ENCODE measurements at places on chromosomes 1 and 21. TPM values are rescaled to one million over a fixed set of nuclear protein-coding genes. Genes with fewer than 3 reads are reported as not detected.

PLA2G2F gene
- not detected for total RNA-seq

GRCh38 chr1:223670458-223671159 is 5.1 kb upstream of the CAPN8 start:
- no peak for DNase-seq

CCDC17 gene
- total RNA-seq: 0.53 TPM

DNA sequence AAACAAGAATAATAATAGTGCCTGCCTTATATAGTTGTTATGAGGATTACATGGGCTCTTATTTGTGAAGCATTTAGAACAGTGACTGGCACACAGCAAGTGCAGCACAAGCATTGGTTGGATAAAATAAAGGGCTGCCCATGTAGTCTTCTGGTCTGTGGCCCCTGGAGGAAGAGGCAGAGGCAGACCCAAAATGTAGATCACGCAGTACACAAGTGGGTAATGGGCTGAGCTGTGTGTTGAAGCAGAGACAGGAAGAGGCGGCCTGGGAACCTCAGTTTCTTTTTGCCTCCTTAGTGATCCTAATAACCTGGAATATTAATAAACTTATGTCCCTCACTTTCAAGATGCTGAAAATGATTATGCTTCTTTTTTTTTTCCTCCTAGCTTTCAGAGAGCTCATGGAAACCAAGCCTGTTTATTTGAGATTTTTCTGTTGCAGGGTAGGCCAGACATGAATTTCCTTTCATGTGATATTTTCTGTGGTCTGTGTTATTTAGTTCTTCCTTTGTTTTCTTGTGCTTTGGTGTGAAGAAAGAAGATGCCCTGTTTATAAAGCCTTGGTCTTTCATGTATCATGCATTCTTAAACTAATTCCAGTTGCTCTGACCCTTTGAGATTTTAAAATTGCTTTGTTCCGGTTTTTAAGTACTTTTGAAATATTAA is 42.5 kb downstream of the LRRC8D start:
- no peak for DNase-seq

GRCh38 chr1:195202241-195202640 is 1406.0 kb downstream of the KCNT2 start:
- no peak for DNase-seq

DNA sequence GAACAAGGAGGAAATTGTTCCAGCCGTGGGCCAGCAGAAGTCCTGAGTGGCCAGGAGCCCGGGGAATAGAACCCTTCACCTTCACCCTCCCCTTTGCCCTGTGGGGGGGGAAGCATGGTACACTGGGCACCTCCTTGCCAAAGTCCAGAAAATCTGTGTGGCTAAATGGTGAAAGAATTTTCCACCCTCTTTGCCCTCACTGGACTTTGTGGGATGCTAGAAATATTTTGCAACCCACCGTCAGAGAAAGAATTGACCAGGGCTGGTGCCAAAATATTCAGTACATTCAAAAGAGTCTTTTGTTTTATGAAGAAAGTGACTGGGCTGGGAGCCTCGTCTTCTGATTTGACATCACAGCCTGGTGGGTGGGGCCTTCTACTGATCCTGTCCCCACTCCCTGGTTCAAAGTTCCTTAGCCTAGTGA is 14.6 kb downstream of the NFASC start:
- DNase-seq: no peak

- DNase-seq: no peak
Measured at GRCh38 chr1:169048043-169048442, 58.4 kb upstream of the ATP1B1 start.

DNA sequence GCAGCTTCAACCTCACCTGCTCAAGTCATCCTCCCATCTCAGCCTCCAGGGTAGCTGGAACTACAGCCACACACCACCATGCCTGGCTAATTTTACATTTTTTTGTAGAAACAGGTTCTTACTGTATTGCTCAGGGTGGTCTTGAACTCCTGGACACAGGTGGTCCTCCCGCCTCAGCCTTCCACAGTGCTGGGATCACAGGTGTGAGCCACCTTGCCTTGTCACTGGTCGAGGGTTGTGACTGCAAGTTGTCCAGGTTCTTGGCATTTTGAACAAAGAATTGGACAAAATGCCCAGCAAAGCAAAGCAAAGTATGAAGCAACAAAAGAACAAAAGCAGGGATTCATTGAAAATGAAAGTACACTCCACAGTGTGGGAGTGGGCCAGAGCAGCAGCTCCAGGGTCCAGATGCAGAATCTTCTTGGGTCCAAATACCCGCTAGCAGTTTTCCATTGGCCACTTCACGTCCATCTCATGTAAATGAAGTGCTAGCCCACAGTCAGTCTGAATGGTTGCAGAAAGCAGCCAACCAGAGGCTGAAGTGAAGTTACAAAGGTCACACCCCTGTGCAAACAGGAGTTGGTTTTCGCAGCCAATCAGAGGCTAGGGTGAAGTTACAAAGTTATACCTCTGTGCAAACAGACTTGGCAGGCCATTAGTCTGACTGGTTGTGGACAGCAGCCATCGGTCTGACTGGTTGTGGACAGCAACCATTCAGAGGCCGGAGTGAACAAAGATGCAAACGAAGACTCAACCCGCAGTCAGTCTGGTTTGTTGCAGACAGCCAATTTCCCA is 109.5 kb upstream of the KIF26B start:
- no peak for DNase-seq

BSND gene
- not detected for total RNA-seq

DNA sequence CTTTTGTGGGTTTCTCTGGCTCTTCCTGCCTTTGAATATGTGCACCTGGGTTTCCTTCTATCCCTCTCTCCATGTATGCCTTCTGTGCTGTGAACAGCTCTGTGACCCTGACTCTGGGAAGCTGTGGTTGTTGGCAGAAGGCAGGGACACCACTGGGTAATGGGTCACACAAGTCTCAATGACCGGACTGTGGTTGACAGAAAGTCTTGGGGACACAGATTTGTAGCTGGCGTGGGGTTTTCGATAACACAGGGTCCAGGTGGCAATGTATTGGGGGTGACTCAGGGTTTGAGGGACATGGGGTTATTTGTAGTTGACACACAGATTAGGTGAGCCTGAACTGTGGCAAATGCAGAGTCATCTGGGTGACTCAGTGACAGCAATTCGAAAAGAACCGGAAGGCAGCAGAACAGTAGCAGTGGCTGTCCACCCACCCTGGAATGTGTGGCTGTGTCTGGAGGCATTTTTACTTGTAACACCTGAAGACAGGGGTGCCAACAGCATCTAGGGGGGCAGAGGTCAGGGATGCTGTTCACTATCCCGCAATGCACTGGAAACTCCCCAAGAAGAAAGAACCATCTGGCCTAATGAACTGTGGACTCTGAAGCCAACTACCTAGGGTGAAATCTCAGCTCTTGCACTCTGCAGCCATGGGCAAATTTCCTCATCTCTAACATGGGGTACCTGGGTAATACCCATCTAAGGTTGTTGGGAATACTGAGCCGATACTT is 13.0 kb upstream of the SLC6A9 start:
- no peak for DNase-seq

SPATA21 gene
- not detected for total RNA-seq

SNRPE gene
- 86.9 TPM for total RNA-seq

TAF12 gene
- total RNA-seq: 35.3 TPM

- DNase-seq: peak; percentile 69
Measured at GRCh38 chr1:159798893-159799292, 3.3 kb upstream of the FCRL6 start.

DNA sequence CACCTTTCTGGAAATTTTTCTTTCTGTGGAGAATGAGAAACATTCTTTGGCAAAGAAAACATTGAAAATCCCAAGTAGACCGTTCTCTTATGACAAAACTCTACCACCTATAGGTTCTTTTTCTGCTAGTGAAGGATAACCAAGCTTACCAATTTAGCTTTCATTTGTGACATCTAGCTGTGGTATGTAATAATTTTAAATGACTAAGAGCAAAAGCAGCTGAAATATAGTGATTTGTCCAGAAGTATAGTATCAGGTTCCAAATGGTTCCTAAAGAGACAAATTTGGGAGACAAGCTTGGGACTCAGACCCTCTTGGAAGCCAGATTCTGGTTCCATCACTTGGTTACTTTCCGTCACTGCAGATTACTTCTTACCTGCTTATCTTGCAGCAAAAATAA is 24.4 kb downstream of the FUBP1 start:
- DNase-seq: no peak

DNA sequence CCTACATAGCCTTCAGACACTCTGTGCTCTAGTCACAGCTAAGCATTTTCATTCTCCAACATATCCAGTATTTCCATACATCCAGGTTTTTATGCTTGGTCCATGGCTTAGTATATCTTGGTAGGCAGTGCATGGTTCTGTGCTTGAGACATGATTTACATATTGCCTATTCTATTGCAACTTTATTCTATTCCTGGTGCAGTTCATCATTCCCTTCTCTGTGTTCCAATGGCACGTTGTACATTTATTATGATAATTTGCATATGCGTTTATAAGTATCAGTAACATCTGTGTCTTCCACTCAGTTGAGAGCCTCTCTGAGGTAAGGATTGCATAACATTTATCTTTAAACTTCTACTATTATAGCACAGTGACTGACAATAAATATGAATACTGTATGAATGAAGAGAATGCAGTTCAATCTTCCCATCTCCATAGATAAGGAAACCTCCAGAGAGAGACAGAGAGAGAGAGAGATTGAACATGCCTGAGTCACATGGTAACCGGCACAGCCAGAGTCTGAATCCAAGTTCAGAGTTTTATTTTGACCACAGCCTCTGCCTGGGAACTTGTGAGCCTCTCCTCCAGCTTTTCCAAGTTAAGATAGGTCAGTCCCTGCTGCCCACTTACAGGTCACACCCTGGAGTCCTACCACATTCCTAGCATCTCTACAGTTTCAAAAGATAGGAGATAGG is 41.5 kb downstream of the PLPPR5 start:
- DNase-seq: no peak

- no peak for DNase-seq
Measured at GRCh38 chr1:61050541-61051442, 31.6 kb upstream of the NFIA start.

CNR2 gene
- total RNA-seq: not detected

DNA sequence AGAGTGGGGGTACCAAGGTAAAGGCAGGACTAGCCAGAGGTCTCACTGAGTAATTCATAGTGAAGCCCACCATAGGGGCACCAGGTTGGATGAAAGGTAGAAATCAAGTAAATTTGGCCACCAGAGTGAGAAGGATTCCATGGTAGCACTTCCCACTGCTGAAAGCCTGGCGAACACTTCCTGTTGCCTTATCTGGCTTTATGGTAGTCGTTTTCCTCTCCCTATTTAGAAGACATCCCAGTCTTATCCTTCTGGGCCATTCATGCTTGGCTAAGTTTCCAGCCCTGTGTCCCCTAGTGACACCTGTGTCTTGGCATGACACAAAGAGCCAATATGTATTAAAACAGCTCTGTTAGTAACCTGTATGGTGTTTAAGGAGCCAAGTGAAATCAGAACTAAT is 74.3 kb upstream of the SIPA1L2 start:
- no peak for DNase-seq

UBL4B gene
- not detected for total RNA-seq

DNA sequence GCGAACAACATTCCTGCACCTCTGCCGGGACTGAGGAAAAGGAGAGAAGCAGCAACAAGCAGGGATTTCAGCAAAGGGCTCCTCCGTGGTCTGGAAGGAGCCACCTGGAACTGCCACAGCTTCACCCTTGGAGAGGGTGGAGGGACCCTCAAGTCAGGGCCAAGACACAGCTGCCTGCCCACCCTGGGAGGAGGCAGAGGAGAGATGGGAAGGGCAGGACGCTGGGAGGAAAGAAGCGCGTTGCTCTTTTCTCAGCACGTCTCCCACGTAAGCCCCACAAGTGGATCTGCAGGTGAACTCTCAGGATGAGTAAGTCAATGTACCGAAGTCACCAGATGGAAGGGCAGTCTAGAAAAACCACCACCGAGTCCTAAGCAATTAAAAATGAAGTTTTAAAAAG is 39.6 kb downstream of the SLC19A1 start:
- no peak for DNase-seq

GRCh38 chr1:241834733-241835377 is 13.1 kb upstream of the EXO1 start:
- no peak for DNase-seq

ANKRD65 gene
- 0.07 TPM for total RNA-seq

NR0B2 gene
- total RNA-seq: not detected

GRCh38 chr1:173496757-173497320 is 19.7 kb downstream of the PRDX6 start:
- no peak for DNase-seq

NHLH1 gene
- under 0.01 TPM for total RNA-seq

DNA sequence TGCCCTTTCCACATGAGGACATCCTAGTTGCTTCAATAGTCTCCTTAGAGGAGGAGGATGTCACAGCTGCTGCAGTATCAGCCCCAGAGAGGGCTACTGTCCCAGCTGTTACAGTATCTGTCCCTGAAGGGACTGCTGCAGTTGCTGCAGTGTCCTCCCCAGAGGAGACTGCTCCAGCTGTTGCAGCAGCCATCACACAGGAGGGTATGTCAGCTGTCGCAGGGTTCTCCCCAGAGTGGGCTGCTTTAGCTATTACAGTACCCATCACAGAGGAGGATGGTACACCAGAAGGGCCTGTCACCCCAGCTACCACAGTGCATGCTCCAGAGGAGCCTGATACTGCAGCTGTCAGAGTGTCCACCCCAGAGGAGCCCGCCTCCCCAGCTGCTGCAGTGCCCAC is 78.5 kb upstream of the BMP8A start:
- DNase-seq: no peak

DNA sequence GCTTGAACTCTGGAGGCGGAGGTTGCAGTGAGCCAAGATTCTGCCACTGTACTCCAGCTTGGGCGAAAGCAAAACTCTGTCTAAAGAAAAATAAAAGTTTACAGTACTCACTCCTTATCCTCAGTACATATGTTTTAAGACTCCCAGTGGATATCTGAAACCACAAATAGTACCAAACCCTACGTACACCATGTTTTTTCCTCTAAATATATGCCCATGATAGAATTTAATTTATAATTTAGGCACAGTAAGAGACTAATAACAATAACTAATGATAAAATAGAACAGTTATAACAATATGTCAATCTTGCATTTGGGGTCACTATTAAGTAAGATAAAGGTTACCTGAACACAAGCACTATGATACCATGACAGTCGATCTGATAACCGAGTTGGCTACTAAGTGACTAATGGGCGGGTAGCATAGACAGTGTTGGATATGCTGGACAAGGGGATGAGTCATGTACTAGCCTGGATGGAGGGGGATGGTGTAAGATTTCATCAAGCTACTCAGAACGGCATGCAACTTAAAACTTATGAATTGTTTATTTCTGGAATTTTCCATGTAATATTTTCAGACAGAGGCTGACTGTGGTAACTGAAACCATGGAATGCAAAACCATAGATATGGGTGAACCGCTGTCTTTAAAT is 43.7 kb downstream of the ST7L start:
- peak; percentile 10 for DNase-seq

- no peak for DNase-seq
Measured at GRCh38 chr1:5492846-5493245, 499.4 kb downstream of the NPHP4 start.

RUNX1 gene
- total RNA-seq: 5.4 TPM

OR2T33 gene
- not detected for total RNA-seq

CD244 gene
- not detected for total RNA-seq

All from pulmonary artery endothelial cell (primary cell).